ENCODE measurements at places on chromosomes 12 and 14.

DNA sequence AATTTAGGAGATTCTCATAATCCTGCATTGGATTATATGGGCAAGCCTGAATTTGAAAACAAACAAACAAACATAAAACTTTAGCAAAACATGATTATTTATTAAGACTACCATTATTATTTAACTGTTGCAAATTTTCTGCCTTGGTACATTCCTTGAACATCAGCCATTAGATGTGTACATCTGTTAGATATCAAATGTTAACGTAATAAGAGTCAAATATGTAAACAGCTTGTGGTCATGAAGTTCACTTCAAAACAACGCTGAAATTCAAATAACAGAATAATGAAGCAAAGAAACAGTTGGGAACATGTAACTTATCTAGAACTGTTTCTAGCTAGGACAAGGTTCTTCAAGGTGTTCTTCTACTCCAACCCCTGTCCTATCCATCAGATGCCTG lies 14.3 kb upstream of the TMX1 start:
- DNase-seq = no peak

DNA sequence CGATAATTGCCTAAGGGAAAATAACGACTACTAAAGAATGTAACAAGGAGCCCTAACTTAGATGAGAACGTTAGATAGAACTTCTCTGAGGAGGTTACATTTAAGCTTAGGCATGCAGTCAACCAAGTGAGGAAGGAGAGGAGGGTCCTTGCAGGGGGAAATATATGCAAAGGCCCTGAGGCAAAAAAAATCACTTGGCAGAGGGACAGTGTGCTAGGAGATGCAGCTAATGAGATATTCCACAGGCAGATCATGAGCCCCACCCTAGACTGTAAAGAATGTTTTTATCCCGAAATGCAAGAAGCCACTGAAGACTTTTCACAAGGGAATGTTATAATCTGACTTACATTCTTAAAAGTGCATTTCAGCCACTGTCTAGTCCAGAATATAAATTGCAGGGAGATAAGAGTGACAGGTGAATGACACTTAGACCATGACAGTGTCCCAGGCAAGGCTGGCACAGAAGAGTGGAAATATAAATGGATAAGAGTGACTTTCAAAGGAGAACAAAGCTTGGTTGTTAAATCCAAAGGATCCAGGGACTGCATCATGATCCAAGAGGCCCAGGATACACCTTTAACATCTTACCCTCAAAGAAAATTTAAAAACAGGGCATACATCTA lies 61.0 kb downstream of the PPM1H start:
- no peak for DNase-seq

GRCh38 chr12:104276273-104277131 lies 27.0 kb upstream of the EID3 start:
- DNase-seq = no peak

GRCh38 chr14:79175671-79176070 lies 1005.5 kb downstream of the NRXN3 start:
- no peak for DNase-seq

DNA sequence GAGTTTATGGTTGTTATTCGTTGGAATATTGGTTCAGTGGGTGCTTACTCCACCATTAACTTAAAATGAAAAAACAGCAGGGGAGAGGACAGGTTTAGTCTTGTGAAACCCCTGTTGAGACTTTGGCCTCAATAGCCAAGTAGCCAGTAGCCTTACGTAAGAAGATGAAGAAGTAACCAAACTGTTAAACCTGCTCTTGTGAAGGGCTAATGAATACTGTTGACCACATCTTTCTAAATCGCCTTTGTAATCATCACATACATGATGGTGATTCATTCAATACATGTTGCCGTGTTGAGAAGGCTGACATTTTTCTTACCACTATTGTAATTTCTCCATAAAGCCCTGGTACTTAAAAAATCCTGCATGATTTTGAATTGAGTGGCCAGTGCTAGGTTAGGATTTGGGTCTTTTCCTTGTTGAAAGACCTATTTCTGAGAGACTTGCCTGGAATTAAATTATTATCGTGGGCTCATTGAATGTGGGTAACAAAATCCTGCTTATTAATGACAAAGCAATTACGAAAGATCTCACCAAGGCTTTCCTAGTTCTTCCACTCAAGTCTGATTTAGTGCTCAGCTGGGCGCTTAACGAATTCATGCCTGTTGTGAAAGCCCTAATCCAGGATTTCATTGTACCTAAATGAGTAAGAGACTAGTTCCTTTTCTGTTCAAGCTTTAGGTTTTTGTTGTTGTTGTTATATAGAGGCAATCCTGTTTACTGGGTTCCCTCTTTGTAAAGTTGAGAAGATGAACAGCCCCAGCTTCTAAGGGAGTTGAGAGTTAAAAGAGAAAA lies 333.1 kb downstream of the FUT8 start:
- DNase-seq = no peak

Measured in NCI-H146 (cell line).